AG09309 (cell line): ENCODE measurements at places on chromosomes 3 and 15.

DNA sequence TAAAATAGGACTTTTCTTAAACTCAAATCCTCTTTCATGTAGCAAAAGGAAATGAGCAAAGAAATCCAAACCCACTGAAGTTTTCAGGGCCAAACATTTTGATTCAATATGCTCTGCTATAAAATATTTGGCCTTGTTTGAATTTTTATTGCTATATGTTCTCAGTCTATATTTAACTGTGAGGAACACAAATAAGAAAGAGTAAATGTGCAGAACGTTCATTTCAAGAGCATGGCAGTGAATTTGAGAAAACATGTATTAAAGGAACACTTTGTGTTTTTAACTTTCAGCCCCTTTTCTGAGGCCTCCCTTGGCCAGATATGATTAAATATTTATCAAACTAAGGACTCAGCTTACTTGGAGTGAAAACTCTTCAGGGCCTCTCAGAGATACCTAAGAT lies 124.7 kb upstream of the CCNL1 start:
- no peak for DNase-seq

DNA sequence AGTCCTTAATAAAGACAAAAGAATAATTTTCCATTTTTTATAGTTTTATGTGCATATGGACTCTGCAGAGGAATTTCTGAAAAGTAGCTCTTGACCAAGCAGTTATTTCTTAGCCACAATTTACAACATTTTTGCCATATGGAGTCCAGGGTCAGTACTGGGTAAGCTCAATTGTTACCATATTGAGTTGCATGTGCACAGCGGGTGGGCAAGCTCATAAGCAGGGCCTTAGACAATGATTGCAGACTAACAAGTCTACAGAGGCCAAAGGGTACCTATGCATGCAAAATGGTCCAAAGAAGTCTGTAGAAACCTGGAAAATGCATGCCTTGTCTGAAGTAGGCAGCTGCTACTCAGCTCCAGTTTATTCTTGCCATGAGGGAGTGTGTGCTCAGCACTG lies 19.0 kb upstream of the ARHGEF26 start:
- no peak for DNase-seq

DNA sequence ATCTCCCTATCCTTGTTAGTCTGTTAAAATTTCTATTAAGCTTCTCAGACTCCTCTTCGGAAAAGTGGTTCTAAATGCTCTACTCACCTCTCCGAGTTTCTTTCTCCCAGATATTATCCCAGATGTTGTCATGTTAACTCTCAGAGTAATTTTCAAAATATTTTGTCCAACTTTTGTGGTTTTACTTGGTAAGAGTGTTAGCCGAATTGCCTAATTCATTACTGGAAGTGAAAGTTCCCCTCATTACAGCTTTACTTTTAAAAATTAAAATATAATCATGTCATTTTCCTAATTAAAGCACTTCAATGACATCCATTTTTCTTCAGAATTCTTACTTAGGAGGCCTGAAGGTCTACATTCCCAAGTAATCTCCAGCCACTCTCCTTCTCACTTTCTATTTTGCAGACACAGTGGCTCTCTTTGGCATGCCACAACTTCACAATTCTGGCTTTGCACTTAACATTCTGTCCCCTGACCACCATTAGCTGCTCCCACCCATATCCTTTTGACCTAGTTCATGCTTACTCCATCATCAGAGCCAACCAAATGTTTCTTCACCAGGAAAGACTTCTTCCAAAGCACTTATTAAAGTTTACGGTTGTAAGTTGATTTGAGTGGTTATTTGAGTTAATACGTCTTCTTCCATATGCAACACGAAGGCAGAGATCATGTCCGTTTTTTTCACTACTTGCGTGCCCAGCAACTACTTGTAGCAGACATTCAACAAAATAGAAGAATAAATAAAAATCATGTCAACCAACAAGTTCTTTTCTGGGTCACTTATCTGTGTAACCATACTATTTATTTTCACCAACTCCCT lies 10.2 kb upstream of the TIPARP start:
- no peak for DNase-seq

GRCh38 chr15:82554849-82555248 lies 14.6 kb upstream of the RPS17 start:
- DNase-seq = no peak

DNA sequence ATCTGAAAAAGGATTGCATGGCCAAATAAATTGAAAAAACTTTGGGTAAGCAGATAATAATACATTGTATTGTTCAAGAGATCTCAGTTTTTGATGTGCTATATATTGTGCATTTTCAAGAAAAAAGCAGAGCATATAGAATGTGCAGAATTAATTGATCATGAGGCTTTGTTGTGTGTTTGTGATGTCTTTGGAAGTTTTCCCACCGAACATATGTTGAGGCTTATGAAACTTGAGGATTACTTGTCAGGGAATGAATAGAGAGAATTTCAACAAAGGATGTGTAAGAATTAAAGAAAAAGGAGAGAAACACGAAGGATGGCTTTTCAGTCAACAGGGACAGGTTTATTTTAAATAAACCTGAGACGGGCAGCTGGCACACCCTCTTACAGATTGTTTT lies 232.5 kb upstream of the POU1F1 start:
- DNase-seq = no peak

- no peak for DNase-seq
Measured at GRCh38 chr3:109644746-109645145, 307.4 kb upstream of the DPPA4 start.

- DNase-seq = peak; percentile 76
Measured at GRCh38 chr3:120497336-120497735, 46.5 kb upstream of the FSTL1 start.

DNA sequence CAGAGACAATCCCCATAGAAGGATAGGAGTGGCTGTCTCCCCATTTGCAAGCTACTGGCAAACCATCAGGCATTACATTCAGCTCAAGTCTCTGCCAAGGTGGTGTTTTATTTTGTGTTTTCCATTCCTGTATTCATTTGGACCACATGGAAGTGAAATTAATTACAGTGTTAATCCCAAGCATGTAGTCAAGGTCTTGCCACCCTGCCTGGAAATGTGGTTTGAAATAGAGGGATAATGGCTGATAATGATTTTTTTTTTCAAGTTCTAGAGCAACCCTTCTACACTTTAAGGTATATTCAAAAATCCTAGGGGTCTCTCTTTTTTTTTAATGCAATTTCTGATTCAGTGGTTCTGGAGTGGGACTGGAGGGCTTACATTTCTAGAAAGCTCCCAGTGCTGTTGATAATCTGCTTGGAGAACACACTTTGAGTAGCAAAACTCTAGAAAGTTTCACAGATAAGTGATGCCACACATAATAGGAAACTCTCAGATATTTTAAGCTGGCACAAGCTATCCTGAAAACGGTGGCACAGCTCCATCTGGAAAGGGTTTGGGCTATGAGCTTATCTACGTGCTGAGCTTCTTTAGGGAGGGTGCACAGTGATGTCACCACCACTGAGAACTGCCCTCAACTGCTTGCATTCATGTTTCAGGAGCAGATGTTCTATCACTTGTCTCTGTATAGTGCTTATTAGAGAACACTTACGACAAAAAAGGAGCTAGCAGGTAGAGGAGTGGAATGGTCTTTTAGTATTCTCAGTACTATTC lies 140.1 kb upstream of the IL12A start:
- DNase-seq = no peak
